ENCODE measurements at places on chromosomes 4 and X.

DNA sequence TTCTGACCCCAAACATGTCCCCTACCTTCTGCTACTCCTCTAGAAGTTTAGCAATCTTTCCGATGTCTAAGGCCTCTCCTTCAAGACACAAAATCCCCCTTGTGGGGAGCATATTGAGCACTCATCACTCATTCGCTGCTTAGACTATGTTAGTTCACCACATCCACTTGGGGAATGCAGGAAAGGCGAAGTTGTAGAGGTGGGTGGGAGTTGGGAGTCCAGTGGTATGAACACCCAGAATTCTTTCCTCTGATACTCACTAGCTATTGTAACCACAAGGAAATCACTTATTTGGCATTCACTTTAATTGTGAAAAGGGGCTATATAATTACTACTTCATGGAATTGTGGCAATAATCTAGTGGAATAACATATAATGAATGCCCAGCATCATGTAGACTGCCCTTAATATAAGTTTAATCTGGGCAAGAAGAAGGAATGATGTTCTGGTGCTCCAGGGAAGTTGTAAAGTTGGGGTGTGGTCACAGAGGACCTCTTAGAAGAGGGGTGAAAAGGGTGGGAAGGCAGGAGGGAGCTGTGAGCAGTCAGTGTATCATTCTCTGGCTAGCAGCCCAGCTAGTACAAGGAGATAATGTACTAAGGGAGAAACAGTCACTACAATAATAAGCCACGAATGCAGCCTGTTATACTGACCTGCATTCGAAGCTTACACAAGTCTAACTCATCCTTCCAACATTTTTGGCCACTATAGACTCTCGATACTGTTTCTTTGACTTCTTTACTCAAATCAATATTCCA lies 468.2 kb upstream of the DIPK2B start:
- DNase-seq, result no peak

GRCh38 chr4:46937493-46937892 lies 28.4 kb upstream of the COX7B2 start:
- DNase-seq, result no peak

GRCh38 chrX:79159800-79160199 lies 15.3 kb downstream of the GPR174 start:
- no peak for DNase-seq

- DNase-seq, result no peak
Observed at GRCh38 chr4:188198982-188199792, 59.9 kb downstream of the TRIML1 start.

GRCh38 chr4:171239196-171239595 lies 574.0 kb upstream of the GALNTL6 start:
- no peak for DNase-seq

GRCh38 chrX:152086141-152086540 lies 52.2 kb downstream of the MAGEA10 start:
- no peak for DNase-seq
